ENCODE measurements at places on chromosomes 5 and 9.

- no peak for DNase-seq
These were observed 8.2 kb downstream of the ALDOB start for GRCh38 chr9:101427358-101427757.

GRCh38 chr5:58740956-58741355, 158.1 kb downstream of the RAB3C start:
- no peak for DNase-seq

GRCh38 chr9:78533500-78533899, 236.6 kb downstream of the PSAT1 start:
- DNase-seq, result no peak

GRCh38 chr9:119175581-119175980, 193.7 kb downstream of the BRINP1 start:
- DNase-seq, result no peak

GRCh38 chr5:126450346-126450745, 27.1 kb downstream of the GRAMD2B start:
- no peak for DNase-seq

DNA sequence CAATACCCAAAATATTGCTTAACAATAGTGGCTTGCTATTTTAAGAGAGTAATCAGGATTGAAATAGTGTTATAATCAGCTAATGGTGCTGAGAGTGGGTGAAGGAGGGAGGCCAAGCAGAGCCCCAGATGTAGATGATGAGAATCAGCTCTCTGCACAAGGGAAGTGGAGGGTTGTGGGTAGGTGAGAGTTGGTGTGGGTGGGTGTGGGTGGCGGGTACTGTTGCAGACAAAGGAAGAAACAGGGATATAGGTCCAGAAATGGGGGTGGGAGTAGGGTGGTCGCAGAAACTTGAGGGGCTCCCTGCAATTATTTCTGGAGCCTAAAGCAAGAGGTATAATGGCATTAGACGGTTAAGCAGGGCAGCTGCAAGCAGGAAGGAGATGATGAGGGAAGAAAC, 7.4 kb upstream of the ADCY2 start:
- DNase-seq, result no peak

DNA sequence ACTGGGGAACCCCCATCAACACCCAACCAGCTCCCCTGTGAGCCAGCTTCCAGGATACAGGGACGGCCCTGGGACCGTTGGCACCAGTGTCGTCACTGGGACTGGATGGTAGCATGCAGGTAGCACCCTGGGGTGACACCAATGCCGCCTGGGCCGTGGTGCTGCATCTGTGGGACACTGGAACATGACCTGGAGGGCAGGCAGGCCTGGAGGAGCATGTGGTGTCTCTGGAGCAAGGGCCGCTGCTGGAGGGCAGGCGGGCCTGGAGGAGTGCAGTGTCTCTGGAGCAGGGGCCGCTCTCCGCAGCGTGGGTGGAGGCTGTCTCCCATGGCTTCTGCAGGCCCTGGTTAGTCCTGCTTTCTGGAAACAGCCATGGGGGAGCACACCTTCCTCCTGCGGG, 13.1 kb downstream of the LPCAT1 start:
- no peak for DNase-seq

DNA sequence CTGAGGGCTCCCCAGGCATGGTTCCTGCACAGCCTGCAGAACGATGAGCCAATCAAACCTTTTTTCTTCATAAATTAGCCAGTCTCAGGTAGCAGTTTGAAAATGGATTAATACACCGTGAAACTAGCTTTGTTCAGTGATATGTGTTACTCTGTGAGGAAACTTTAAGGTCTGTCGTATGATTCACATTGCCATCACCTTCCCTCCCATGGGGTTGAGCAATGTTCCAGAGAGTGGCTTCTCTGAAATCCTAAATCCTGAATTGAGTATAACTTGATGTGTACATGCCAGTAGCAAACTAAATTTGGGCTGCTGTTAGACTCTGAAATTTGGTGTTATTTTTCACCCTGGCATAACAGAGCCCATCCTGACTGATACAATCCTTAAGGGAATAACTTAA, 866.4 kb upstream of the C9orf72 start:
- DNase-seq, result no peak

DNA sequence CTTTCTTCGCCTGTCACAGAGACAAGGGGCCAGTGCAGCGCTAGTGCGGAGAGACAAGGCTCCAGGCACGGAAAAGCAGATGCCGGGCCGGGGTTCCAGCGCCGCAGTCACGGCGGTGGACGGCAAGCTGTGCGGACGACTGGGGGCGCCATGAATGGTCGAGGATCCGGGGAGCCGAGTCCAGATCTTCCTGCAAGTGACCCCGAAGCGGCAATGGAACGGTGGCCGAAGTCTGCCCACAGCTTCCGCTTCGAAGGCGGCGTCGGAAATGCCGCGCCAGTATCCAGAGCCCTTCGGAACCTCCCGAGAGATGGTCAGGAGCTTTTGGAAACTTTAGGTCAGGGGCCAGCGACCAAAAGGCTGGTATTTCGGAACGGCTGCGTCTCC, 601 bp upstream of the FAF2 start:
- DNase-seq, result no peak

GRCh38 chr5:99176186-99176585, 247.4 kb upstream of the CHD1 start:
- DNase-seq, result no peak

- DNase-seq, result no peak
These were observed 204.1 kb downstream of the ARRDC3 start for GRCh38 chr5:91179018-91179417.

DNA sequence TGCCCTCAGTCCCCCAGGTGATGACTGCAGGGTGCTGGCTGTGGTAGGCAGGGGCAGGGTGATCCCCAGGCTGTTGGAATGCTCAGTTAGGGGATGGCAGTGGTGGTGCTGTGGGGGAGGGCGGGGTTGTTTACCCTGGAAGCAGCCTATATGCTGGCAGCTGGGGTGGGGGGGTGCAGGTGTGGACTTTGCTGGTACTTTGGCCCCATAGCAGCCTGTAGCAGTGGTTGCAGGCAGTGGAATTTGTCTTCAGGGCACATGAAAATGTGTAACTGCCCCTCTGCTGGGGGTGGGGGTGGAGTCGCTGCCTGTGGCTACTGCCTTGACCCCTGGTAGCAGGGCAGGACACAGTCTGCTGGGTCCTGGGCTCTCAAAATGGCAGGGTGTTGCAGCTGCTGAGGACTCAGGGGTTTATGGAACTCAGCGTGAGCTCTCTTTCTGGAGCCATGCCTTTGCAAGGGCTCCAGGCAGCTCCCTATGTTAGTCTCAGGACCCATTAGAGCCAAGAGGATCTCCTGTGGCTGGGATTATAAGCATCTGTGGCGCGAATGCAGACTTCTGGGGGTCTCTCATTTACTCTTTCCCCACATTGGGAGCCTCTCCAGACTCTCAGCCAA, 65.0 kb downstream of the RMI1 start:
- no peak for DNase-seq

DNA sequence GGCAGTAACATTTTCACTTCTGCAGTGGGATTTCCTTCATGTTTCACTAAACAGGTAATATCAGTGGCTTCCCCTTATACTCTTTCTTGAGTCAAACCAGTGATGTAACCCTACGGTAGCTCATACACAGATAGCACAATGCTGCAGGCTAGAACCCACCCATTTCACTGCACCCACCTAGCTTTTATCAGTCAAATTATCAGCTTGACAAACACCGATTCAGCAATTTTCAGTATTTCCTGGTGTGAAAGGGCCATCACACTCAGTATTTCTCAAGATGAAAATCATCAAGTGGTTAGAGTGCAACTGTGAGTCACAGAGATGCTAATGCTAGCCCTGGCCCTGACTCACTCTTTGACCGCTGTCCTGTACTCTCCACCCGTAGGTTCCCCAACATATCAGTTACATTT, 242.3 kb upstream of the PTGER4 start:
- DNase-seq, result peak; percentile 31

DNA sequence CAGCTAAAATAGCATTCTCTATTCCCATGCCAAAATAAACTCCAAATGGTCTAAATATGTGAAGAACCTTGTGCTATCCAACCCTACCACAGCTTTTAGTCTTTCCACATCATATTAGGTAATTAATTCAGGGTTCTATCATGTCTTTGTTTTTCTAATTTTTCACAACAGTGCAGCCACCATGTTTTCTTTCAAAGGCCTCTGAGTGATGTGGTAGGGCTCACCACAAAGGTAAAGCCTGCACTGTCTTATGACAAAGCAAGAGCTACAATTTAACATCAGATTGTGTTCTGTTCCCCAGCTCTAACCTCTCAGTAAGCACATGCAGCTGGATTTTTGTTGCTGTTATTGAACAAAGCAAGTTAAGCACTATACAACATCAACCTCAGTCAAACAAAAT, 52.4 kb downstream of the MEF2C start:
- DNase-seq, result no peak

- DNase-seq, result no peak
These were observed 58.0 kb downstream of the COL23A1 start for GRCh38 chr5:178532236-178532635.

GRCh38 chr5:97418462-97418861, 235.4 kb upstream of the RIOK2 start:
- no peak for DNase-seq

DNA sequence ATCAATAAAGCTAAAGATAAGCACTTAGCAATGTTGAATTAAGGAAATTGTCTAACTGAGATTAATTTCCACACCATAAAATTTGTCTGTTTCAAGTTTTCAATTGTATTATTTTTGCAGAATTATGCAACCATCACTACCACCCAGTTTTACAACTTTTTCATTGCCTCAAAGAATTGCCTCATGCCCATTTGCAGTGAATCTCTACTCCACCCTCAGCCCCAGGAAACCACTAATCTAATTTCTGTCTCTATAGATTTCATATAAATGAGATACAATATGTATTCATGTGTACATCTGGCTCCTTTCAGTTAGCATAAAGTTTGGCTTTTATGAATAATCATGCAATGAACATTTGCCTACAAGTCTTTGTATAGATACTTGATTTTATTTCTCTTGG, 72.9 kb downstream of the PTCD2 start:
- DNase-seq, result no peak

DNA sequence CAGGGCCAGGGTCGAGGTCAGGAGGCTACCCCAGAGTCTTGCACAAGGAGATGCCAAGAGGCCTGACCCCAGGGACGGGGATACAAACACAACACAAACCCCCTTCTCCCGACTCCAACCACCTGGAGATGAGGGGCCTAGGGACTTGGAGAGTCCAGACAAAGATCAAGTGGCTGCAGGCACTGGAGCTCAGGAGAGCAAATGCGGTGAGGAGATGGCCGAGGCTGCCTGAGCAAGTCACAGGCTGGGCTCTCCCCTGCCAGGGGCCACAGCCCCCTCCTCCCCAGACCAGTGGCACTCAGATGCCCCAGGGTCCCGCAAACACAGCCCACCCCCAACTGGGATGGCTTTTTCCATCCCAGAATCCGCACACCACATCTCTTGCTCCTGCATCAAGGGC, 15.8 kb downstream of the SH3GLB2 start:
- no peak for DNase-seq

DNA sequence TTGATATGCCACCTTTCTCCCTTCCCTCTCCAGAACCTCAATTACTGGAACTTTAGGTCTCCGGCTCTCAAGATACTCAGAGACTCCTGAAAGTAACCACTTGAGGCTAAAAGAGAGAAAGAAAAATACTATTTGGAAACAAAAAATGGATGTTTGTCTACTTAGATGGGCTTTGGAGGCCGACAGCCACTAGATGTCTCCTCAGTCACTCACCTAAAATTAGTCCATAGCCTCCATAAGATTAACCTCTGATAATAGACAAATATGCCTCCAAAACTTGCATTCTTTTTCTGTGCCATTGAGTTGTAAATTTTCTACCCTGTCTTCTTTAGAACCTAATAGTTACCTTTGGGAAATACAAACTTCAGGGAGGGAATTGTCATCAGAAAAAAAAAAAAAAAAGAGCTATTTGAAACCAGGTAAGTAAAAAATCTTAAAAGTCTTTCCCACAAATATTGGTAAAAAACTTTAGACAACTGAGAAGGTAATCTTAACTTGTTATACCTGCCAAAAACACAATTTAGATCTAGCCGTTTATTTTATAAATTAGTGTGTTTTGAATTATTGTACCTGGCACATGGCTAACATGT, 11.2 kb upstream of the PCDH1 start:
- peak; percentile 20 for DNase-seq

- no peak for DNase-seq
These were observed 433.9 kb upstream of the ZNF608 start for GRCh38 chr5:125180231-125180829.

GRCh38 chr5:6260846-6261245, 117.5 kb downstream of the MED10 start:
- DNase-seq, result no peak

- DNase-seq, result no peak
These were observed 84.8 kb downstream of the WNK2 start for GRCh38 chr9:93268551-93269314.

DNA sequence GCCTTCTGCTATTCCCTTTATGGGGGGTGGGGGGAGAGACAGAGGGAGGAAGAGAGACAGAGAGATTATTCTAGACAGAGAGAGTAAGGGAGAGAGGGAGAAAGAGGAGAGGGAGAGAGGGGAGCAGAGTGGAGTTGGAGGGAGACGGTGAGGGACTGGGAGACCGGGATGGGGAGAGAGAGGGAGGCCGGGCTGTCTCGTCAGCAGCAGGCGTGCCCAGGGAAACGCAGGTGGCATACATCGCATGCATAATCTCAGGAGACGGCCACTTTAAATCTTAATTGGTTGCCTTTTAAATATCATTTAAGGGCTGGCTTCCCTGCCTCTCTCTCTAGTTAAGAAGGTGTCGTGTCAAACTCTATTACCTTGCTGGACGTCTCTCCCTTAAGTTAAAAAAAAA, 8.4 kb downstream of the IRX4 start:
- DNase-seq, result no peak

DNA sequence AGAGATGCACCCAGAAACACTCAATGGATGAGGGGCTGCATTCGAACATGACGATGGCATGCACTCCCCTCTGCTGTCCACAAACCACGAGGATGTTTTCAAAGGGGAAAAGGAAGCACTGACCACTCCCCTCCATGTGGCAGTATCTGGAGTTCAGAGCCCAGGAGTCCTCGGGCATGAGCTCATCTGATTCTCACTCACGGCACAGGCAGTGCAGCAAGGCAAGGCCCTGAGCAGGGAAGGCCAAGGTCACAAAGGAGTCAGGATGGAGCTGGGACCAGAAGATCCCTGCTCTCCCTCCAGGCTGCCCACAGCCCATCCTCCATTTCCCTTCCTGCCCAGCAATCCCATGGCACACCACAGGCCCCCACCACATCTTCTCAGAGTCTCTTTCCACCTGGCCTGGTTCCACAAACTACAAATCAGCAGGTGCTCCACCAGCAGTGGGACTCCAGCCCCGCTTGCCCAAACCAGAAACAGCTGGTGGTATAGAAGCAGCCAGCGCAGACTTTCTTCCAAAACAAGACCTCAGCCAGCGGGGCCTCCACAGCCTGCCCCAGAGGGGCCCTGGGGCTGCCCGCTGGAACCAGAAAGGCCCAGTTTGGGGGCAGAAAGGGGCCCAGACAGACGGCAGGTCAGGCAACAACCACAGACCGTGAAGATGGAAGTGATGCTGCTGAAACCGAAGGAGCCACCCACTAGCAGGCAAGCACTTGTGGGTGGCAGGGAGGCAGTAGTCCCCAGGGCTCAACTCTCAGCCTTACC, 12.2 kb downstream of the TNIP1 start:
- DNase-seq, result no peak
